Sciatic nerve (tissue), 2 donors: ENCODE measurements at places on chromosomes 3 and 15. TPM values are rescaled to one million over a fixed set of nuclear protein-coding genes. Genes with fewer than 3 reads are reported as not detected.

DNA sequence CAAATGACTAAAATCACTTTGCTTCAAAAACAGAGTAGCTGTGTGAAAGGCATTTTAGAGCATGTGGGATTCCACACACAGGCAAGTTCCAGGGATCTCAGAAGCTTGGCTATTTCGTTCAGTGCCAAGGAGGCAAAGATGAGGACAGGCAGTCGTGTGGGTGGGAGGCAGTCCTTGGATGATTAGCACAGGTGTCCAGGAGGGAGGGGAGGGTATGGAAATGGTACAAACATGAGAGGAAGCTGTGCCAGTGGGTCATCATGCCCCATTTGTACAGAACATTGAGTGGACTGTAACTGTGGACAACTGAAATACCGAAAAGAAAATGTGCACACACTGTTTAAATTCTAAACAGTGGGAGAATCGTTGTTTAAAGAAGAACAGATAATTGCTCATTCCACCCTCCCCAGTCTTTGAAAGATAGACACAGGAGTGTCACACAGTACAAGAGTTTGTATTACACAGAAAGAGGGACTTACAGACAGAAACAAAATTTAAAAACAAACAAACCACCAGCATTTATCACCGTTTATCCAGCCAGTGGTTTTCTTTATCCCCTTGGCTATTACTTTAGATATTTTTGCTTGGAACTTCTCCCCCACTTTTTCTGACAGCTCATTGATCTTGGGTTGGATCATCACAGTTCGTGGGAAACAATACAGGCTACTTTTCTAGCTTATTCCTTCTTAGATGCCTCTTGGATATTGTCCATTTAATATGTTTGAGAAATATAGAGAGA, 122.9 kb downstream of the GREM1 start:
- no peak for DNase-seq

DNA sequence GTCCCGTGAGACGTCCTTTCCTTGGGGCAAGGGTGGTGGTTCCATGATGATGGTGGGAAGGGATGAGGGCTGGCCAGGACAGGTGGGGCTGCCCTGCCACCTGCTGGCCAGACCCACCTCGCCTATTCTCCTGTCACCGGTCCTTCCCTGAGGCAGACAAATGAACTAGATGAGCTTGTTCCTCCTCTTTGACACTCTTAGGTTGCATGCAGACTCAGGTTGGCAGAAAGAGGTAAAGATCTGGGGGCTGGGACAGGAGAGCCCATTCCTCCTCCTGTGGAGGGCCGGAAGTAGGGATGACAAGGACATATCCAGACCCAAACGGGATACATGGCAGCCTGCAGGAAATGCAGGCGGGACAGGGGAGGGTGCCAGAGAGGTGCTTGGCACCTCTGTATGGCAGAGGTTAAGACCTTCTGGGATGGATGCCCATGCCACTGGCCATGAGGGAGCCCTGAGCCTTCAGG, 38.6 kb downstream of the ACSBG1 start:
- DNase-seq = peak; percentile 45

DNA sequence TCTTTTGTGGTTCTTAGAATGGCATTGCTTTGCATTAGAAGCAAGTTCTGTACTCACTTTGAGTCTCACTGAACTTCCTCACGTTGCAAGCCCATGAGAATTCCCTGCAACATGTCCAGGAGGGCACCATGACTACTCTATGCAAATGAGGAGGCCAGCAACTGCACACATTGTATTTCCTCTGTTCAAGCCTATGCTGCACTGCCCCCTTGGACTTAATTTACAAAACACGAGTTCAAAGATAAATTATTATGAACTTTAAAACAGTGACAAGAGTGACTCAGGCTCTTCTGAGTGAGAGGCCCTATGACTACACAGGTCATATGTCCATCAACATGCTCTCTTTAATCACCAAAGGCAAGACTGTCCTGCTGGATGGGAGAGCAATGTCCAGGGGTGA, 484.2 kb upstream of the ATP11B start:
- DNase-seq = no peak

DNA sequence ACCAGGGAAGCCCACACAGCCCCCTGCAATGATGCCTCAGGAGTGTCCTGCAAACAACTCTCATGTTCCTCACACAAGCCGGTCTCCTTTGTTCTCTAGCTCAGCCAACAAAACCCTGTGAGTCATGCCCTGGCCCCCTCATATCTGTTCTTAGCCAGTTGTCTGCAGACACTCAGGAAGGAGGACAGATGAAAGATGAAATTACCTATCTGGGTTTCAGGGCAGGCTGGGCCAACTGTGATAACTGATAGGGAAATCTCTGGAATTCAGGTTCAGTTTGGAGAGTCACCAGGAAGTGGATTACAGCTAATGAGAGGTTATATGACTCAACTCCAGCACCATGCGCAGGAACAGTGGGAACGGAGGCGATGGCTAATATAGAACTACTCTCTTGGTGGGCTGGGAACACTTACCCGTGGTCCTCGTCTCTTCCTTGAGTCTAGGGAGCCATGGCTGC, 352.0 kb upstream of the ADAMTS9 start:
- DNase-seq = no peak

GRCh38 chr3:13655061-13655913, 106.4 kb downstream of the FBLN2 start:
- no peak for DNase-seq

GRCh38 chr3:155032918-155033317, 47.2 kb upstream of the MME start:
- DNase-seq = no peak

The HRG gene
- not detected for total RNA-seq

The ROBO2 gene
- total RNA-seq = 1.6 TPM
